G401 (cell line): ENCODE measurements at places on chromosomes 6 and 20. TPM values are rescaled to one million over a fixed set of nuclear protein-coding genes. Genes with fewer than 3 reads are reported as not detected.

NRSN1 gene
- total RNA-seq: not detected in 2 replicates

EPHA7 gene
- total RNA-seq: 0.98 and 1.5 TPM in 2 replicates

DNA sequence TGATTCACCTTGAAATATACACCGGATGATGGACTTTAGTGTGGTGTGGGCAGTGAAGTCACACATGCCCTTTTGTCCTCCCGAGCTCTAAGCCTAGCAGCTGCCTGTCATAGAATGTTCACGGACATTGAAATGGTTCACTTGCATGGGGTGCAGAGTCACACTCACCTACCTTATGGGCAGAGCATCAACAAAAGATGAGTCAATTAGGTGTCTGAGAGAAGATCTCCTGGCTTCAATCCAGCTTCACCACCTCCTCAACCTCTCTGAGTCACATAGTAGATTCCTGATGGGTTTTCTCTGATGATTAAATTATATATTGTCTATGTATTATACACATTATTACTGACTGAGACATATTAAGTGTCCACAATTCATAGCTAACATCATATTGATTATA is 48.1 kb upstream of the HLA-E start:
- DNase-seq: no peak

RXRB gene
- 11.5 and 18.8 TPM in 2 replicates for total RNA-seq

GRCh38 chr20:51318058-51318949 is 224.2 kb downstream of the NFATC2 start:
- peak; percentile 5 for DNase-seq

IL20RA gene
- not detected in 2 replicates for total RNA-seq

OLIG3 gene
- total RNA-seq: not detected in 2 replicates
